ENCODE measurements at places on chromosomes 7 and 10.

DNA sequence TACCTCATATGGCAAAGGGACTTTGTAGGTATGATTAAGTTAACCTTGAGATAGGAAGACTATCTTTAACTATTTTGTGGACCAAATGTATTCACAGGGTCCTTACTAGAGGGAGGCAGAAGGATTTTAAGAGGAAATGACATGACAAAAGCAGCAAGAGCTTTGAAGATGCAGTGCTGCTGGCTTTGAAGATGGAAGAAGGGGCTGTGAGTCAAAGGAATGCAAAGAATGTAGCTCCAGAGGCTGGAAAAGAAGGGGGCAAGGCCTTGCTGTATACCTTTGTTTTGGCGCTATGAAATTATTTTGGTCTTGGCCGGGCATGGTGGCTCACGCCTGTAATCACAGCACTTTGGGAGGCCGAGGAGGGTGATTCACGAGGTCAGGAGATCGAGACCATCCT lies 3.2 kb upstream of the NRBF2 start:
- no peak for DNase-seq

DNA sequence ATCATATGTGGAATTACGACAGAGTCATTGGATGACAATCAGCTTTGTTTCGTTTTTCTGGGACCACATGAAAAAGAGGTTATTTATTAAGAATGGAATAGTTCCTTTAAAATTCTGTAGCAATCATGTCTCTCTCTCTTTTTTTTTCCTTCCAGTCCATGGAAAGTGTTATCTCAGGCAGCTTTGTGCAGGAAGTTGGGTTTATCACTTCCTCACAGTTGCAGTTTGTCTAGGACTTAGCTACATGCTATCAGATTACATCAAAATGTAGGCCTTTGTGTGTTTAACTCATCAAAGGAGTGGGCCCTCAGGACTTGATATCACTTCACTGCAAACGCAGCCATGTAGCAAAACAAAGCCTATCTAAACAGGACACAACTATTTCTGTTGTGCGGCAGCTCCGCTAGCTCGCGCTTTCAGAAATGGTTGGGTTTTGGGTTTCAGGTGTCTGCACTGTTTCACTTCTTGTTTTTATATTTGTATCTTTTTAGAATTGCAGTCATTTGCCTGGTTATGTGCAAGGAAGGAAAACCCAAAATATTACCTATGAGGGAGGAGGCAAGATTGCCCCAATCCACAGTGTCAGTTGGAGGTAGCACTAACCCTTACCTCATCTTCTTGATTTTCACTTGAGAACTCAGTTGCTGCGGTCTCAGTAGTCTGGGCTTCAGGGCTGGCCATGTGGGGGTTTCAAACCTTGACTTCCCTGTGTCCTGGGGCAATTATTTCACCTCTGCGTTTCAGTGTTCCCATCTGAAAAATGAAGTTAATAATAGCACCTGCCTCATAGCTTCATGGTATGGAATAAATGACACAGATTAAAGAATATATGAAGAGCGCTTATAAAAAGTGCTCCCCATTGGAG lies 66.7 kb downstream of the HHEX start:
- no peak for DNase-seq

GRCh38 chr7:561631-562373 lies 42.2 kb upstream of the PDGFA start:
- no peak for DNase-seq

DNA sequence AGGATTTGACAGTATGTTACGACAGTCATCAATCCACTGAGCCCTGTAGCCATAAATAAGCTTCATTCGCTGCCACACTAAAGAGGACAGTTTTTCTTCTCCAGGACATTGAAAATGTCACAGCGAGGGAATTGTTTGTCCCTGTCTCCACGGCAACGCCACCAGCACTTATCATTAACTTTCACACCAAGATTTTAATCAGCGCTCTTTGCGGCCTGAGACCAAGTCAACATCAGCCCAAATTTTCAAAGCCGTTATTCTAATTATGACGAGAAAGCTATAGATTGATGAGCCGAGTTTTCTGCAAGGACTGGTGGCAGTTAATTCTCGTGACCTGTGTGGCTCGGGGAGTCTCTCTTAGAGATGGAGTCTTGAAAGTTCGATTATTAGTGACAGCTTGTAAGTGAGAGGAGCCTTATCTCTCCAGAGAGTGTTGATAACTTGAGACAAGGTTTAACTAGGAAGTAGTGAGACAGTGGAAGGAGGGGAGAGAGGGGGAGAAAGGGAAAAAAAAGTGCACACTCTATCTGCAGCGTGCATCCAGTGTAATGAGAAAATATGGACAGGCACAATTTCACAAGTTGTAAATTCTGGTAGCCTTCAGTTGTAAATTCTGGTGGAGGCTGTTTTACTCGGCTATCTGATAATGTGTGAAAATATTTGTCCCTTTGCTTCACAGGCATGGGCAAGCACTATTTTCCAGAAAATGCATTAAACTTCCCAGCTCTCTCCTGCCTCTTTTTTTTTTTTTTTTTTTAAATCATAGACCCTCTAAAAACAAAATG lies 473.3 kb downstream of the LRMDA start:
- no peak for DNase-seq

DNA sequence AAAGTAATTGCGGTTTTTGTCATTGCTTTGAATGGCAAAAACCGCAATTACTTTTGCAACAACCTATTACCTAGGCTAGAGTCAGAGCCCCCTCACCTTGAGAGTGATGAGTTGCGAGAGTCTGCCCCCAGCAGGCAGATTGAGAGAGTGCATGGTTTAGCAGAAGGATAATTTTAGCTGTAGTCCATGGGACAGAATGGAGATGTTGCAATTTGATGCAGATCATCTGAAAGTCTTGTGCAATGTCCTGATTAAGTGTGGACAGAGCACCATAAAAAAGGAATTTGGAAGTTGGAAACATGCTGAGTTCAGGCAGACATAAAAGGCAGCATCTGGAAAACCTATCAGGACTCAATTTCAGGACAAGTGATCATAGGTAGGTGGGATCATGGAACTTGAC lies 48.7 kb downstream of the GPR141 start:
- DNase-seq: peak; percentile 48

GRCh38 chr10:91316486-91316885 lies 93.7 kb upstream of the HECTD2 start:
- no peak for DNase-seq

GRCh38 chr10:69224862-69225657 lies 4.9 kb downstream of the HKDC1 start:
- no peak for DNase-seq

DNA sequence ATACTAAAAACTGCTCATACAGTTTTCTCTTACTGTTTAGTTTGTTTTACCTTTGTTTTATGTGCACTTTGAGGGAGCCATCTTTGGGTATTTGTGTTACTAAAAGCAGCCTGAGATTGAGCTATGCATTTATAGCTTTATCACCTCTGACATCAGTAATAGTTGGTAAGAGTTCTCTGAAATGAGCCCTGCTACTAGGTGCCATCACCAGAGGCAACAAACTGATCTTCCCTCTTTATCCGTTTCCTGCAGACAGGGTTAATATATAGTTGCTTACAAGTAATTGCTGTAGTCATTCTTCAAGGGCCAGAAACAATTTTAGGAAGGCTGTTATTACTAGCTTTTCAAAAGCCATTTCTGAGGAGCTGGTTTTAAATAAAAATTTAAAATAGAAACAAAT lies 49.1 kb downstream of the KIF20B start:
- no peak for DNase-seq

DNA sequence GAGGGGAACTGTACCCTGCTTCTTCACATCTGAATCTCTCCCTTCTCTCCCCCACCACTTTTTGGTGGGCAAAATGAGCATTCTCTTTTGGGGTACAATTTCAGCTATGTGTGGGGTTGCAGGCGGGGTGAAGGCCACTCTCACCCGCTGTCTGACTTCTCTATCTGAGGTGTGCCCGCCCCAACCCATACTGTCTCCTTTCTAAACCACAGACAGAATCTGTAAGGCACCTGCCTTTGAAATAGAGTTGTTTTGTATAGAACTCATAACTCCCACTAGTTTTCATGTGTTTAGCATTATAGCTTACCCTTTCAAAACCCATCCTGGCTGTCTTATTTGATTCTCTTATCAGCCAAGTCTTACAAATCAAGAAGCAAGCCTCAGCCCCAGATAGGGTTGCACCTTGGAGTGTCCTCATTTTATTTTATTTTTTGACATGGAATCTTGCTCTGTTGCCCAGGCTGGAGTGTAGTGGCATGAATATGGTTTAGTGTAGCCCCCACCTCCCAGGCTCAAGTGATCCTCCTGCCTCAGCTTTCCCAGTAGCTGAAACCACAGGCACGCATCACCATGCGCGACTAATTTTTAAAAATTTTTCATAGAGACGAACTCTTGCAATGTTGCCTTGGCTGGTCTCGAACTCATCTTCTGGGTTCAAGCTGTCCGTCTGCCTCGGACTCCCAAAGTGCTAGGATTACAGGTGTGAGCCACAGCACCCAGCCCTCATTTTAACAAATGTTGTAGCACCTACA lies 11.9 kb downstream of the TSPAN14 start:
- no peak for DNase-seq

DNA sequence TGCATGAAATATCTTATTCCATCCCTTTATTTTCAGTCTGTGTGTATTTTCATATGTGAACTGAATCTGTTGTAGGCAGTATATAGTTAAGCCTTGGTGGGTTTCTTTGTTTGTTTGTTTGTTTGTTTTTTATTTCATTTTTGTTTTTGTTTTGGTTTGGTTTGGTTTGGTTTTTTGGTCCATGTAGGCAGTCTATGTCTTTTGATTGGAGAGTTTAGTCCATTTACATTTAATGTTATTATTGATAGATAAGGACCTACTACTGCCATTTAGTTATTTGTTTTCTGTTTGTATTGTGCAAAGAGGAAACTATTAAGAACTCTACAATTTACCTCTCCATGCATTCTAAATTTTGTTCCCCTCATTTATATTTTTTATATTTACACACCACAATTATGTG lies 695.9 kb upstream of the GRM3 start:
- no peak for DNase-seq

DNA sequence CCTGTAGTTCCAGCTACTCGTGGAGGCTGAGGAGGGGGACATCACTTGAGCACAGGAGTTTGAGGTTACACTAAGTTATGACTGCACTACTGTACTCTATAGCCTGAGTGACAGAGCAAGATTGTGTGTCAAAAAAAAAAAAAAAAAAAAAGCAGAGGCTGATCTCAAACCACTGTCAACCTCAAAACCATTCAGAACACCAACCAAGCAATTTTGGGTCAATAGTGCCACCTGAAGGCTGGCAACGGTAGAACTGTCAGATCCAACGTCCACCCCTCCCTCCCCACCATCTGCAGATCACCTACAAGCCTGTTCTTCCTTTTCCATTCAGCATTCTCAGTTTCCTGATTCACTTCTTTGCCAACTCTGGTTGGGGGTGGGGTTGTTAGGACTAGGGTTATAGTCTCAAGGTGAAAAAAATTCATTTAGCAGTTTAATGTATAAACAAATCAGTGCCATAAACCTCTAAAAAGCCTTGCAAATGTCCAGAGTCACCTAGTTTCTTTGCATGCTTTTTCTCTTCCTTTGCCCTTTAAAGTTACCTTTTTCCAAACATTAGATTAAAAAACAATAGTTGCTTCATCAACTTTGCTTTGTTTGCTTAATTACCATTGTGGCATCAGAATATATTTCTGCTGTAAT lies 2.6 kb downstream of the MRPS33 start:
- peak; percentile 66 for DNase-seq

DNA sequence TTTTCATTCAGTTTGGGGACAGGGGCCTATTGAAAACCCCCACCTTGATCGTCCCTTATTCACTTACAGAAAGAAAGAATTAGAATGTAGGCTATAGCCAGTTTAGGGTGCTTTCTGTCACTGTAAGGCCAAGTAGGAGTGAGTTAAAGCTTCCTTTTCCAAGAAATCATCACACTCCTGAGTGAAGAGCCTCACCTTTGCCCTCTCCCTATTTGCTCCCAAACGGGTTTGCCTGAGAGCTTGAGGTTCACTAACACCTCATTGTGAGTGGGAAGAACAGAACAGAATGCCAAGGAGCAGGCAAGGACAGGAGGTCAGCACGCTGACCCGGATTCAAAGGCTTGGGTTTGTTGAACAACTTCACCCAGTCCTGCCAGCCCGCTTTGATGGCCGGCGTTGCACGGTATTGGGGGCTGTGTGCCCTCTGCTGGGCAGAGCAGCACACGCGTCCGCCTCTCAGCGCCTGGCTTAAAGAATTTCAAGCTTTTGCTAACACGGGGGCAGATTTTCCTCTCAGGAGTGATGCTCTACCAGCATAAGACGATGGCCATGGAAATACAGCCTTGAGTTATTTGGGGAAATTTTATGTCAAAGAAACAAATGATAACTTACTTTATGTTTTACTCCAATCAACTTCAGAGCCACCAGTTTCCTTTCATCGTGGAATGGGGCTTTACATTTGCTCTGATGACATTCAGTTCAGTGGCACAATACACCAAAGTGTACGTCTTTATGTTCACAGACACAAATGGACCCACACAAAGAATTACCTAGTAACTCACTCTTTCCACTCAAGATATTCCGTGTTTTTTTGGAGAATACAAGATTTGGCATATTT lies 470.0 kb downstream of the SUGCT start:
- DNase-seq: peak; percentile 76

GRCh38 chr10:43373461-43373860 lies 2.0 kb downstream of the FXYD4 start:
- peak; percentile 28 for DNase-seq

- DNase-seq: no peak
These were observed 489.1 kb upstream of the CELF2 start for GRCh38 chr10:10528563-10528910.

DNA sequence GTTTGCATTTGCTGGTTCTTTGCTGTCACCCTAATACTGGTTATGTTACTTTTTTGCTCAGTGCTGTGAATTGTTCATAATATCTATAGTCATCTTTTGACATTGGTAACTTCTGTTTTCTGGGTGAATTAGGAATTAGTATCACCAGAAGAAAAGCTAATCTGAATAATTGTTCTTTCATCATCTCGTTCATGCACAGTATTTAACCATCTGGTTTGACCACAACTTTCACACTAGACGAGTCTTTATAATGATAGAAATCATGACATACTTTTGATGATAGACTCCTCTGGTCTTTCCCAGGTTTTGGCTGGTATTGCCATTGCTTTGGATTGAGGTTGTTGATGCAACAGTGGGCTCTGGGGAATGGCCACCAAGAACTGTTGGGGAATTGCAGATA lies 25.1 kb downstream of the SGPL1 start:
- DNase-seq: no peak

GRCh38 chr7:108003599-108003935 lies 606 bp upstream of the LAMB1 start:
- no peak for DNase-seq

GRCh38 chr7:148561099-148561498 lies 29.5 kb upstream of the C7orf33 start:
- DNase-seq: no peak

- DNase-seq: no peak
These were observed 52.6 kb upstream of the SP8 start for GRCh38 chr7:20839196-20839735.

- no peak for DNase-seq
These were observed 159.2 kb downstream of the PRKG1 start for GRCh38 chr10:51233337-51234100.

Measured in D341Med (cell line).